ENCODE measurements at places on chromosomes 6 and 20. TPM values are rescaled to one million over a fixed set of nuclear protein-coding genes. Genes with fewer than 3 reads are reported as not detected.

DNA sequence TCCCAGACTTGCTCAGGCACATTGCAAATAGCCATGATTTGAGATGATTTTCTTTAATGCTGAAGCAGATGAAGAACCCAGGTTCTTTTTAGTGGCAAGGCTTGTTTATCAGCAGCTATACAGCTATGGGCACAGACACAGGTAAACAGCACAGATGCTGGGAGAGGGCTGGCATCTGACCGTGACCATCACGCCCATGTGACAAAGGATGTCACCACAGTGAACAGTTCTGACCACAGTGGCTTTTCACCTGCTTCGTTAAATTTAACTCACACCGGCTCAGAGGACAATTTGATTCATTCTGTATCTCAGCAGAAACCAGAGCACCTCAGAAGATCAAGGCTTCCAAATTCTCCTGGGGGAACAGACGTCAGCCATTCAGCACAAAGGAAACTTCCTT lies 142.6 kb downstream of the CDH26 start:
- DNase-seq, result no peak

DNA sequence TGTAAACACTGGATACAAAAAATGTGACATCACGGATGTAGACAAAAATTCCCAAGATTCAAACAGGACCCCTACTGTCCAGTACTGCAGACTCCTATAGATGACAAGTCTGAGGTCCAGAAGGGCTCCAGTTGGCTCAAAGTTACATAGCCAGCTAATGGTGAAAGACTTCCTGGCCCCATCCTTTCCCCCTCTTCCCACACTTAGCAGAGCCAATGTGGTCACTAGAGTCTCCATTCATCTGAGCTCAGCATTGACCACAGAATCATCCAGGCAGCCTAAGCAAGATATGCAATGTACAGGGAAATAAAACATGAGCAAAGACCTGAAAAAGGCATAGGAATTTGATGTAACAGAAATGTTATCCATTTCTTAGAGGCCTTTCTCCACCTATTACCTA lies 180.5 kb downstream of the ADAT2 start:
- no peak for DNase-seq

GRCh38 chr20:32621071-32621890 lies 36.1 kb upstream of the NOL4L start:
- DNase-seq, result peak; percentile 31

DNA sequence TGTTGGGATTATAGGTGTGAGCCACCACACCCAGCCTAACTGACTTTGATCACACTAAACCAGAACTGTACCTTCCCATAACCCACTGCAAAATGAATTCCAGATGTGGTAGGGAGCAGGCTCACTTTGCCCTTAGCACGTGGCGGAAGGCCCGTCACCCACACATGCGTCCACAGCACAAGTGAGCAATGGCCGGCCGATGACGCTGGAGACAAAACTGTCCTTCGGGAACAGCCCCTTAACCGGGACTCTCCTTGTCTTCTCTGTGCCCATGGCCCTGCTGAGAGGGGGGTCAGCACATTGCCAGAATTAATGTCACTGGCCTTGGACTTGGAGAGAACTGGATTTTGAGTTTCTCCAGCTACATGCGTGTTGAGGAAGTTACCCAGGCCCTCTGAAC lies 107.2 kb downstream of the TOX2 start:
- DNase-seq, result no peak

DNA sequence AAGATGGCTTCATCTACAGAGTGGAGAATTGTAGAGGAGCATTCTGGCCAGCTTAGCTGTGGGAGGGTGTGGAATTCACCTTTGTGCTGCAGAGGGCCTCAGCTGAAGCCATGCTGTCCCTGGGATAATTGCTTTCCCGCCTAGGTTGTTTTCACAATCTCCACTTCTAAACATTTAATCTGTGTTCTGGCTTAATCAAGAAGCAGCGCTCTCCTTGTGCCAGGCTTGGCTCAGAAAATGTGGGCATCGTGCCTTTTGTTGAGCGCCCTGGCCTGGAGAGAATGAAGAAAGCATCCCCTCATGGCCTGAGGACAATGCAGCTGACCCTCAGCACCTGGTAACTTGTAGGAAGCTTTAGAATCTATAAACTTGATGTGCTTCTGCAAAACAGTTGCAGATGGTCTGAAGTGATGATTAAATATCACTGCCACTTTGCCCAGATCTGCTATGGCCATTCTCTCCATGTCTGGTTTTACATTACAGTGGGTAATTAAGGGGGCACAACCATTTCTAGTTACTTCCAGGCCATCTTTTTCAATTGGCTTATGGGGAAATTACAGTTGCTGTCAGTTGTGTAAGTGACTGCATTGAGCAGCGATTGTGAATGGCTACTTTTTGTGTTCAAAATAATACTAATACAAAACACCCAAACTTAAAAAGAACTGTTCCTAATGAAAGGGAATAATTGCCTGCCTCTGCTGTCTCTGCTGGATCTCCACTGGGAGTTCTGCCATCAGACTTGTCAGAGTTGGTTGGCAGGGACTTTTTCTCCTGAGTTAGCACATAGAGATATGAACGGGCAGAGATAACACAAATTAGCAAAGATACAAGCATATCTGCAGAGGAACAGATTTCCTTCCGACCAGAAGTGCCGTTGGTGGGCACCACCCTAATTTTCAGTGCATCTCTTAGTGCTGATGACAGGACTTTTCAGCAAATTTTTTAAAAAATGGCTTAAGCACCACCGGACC lies 18.4 kb downstream of the CTNNBL1 start:
- DNase-seq, result peak; percentile 32

DNA sequence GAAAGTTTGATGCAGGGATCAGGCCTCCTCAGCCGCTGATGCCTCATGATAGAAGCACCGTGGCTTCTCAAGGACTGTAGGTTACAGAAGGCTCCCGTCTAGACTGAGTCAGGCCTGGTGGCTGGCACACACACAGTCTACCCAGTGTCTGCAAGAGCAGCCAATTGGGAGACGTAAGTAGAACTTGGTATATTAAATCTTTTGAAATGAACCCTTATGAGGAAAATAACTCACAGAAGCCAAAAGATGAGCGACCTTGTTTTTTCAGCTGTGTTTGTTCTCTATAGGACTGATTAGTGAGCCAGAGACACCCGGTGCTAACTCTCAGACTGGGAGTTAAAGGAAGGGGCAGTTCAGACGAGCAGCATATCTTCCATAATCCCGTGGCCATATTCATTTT lies 5.9 kb upstream of the PDE10A start:
- DNase-seq, result no peak

GRCh38 chr6:16676978-16677377 lies 84.3 kb downstream of the ATXN1 start:
- no peak for DNase-seq

RIPPLY2 gene
- not detected for total RNA-seq

FITM2 gene
- total RNA-seq, result 5.3 TPM

AKIRIN2 gene
- total RNA-seq, result 0.58 TPM

WFDC12 gene
- total RNA-seq, result not detected

Measured in stomach (tissue), 19 donors.